ENCODE measurements at places on chromosomes 5 and 9.

GRCh38 chr5:178762391-178762790, 31.9 kb upstream of the ZNF354A start:
- DNase-seq = no peak

GRCh38 chr5:136201870-136202269, 8.9 kb upstream of the SMIM32 start:
- DNase-seq = no peak

- DNase-seq = no peak
These were observed 9.2 kb upstream of the LCN15 start for GRCh38 chr9:136773386-136774044.

GRCh38 chr5:133792655-133793054, 175.8 kb downstream of the C5orf15 start:
- DNase-seq = no peak

DNA sequence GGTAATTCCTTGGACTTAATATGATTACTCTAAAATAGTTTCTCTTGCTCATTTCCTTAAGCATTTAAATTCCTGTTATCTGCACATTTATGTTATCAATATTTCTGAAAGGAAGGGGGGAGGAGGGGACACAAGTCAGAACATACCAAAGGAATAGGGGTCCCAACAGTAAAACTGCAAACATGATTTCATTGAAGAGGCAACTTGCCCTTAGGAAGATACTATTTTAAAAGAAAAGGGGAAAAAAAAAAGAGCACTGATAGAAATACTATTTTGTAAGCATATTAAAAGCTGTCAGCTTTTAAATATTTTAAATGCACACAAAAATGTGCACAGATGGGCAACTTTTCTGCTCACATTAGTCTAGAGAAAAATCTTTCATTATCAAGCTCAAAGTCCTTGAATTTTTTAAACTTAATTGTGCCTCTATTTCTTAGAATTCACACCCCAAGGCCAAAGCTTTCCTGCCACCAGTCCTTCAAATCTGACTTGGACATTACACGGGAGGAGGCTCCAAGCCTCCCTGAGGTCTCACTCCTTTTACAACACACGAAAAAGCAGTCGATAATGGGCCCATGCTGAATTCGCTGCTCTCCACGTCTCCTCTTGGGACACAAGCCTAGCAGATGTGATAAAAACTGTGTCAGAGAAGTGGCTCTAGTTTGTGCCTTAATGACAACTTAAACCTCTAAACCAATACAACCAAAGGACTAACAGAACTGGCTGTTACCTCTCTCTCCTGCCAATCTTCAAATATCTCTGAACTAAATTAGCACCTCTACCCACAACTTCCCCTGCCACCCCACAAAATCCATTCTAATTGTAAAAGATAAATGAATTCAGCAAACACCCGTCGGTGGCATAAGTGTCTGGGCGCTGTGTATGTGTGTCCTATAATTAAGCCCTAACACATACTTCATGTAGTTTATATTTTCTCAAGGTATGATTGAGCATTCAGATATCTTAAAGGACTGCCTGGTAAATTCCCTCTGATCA, 154.3 kb downstream of the DENND1A start:
- no peak for DNase-seq

GRCh38 chr9:124032247-124032646, 20.7 kb downstream of the LHX2 start:
- DNase-seq = no peak

- DNase-seq = no peak
These were observed 78.9 kb upstream of the CXCL14 start for GRCh38 chr5:135657536-135658305.

DNA sequence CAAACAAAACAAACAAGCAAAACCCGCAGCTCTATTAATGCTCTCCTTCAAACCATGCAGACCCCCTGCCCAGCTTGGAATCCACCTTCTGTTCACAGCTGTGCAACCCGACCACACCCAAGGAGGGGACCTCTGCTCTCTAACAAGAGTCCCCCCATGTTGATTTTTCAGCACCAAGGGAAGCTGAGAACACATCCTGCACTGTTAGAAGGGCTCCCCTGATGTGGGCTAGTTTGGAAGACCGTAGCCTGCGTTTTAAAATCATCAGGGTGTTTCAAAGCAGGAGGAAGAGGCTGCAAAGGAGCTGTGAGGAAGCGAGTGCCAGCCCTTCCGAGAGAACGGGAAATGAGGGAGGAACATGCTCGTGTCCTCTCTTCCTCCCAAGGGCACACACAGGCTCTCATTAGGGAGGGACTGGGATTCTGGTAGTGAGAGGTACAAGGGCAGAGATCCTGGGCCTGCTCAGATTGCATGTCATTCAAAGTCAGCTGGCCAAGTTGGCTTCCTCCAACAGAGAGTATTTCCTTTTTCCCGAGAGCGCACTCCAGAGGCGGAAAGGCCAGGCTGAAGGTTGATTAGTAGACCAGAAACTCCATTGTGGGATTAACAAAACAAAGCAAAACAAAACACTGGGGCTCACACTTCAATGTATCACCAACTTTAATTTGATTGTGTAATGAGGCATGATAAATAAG, 185.9 kb downstream of the SEMA6A start:
- DNase-seq = no peak

DNA sequence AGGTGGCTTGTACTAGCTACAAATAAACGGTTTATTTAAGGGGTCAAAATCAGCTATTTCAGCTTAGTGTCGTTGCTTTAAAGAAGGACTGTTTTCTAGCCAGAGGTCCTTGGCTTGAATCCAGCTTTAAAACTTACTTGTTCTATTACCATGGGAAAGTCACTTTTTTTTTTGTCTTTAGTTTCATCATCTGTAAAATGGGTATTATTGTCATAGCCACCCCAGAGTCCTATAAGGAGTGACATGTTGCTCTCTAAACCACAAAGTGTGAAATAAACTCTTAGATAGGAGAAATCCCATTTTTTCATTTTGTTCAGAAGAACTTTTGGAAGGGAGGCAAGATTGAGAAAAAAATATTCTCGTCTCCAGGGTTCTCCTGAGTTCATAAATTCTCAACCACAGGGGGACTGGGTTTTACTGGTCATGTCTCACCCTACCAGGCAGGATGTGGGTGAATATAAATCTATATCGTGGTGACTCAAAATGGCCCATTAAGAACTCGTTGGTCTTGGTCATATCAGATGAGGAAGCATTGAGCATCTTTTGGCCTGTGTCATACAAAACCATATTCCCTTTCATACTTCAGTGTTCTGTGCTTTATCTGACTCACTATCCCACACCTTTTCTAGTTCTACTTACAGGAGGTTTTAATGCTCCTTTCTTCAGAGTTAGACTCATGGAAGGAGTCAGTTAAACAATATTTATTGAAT, 202.7 kb upstream of the NR3C1 start:
- DNase-seq = no peak

GRCh38 chr9:72886386-72886785, 66.5 kb downstream of the ALDH1A1 start:
- no peak for DNase-seq

Data from stimulated activated CD4-positive, alpha-beta T cell treated with anti-CD3 and anti-CD28 coated beads, TNF-alpha, amount 100 ng/mL, for 24 hours (primary cell).